Astrocyte (in vitro differentiated cells and primary cell): ENCODE measurements at places on chromosomes 12 and 14.

- peak; percentile 78 for DNase-seq
Measured at GRCh38 chr14:75295061-75295461, 16.4 kb downstream of the FOS start.

DNA sequence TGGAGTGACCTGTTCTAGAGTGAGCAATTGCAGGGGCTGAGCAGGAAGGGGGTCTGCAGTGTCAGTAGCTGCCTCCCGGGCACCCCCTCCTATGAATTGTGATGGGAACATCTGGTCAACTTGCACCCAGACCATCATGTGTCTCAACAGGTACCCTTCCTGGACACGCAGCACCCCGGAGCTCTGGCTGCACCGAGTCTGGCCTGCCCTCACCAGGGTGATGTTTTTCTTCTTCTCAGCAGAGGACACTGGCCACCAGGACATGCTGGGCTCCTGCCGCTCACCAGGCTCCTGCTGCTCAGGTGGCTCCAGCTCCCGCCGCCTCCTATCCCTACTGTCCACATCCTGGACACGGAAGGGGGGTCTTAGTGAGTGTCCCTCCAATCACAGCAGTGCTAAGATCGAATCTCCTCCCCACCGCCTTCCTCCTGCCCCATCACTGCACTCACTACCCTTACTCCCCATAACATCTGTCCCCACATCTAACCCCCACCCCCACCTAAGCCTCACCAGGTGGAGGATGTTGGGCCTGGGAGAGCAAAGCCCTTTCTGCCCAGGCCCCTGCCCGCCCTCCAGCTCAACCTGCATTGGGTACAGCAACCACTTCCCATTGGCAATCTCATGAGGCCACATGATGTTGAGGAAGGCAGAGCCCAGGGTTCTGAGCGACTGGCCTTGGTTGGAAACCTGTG, 14.9 kb downstream of the ITGA7 start:
- no peak for DNase-seq

GRCh38 chr12:120470150-120470784, 719 bp upstream of the SRSF9 start:
- DNase-seq = no peak

DNA sequence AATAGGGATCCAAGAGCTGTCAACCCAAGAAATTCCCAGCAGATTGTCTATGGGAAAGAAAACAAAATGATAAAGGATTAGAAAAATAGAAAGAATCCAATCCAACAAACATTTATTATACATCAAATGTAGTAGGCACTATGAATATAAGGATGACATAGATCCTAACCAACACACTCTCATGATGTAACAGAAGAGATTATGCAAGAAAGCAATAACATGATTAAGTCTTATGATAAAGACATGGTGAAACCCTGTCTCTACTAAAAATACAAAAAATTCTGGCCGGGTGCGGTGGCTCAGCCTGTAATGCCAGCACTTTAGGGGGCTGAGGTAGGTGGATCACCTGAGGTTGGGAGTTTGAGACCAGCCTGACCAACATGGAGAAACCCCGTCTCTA, 2.7 kb downstream of the MED6 start:
- DNase-seq = no peak

DNA sequence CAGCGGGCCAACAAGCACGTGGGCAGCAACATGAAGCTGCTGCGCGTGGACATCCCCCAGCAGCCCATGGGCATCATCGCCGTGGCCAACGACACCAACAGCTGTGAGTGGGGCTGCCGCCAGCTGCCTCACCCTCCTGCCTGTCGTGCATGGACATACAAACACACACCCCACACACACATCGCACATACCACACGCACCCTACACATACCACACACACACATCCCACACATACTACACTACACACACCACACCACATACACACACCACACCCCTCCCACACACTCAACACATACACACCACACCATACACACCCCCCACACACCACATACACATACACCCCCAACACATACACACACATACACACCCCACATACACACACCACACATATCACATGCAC, 25.2 kb upstream of the NXPH4 start:
- DNase-seq = peak; percentile 28

DNA sequence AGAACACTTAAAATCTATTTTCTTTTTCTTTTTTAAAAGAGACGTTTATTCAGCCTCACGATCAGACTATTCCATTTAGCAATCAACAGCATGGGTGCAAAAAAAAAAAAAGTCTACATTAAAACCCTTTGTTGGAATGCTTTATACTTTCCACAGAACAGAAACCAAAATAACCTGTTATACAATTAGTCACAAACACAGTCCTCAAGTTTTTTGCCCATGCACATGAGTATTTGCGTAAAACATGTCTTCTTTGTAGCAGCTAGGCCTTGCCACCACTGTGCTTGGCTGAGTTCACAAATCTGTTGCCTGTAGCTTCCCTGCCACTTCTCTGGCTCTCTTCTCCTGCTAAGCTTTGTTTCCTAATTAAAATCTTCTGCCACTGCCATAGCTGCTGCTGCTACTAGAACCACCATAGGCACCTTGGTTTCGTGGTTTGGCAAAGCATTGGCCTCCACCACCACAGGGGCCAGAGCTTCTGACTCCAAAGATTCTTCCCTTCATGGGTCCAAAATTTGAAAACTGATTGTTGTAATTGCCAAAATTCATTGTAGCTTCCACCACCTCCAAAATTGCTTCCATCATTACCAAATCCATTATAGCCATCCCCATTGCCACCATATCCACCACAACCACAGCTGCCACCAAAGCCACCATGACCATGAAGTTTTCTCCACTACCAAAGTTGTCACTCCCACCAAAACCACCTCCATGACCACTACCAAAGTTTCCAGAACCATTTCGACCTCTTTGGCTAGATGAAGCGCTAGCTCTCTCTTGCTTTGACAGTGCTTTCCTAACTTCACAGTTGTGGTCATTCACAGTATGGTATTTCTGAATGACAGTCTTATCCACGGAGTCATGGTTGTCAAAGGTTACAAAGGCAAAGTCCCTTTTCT, 38.1 kb downstream of the KLRG1 start:
- no peak for DNase-seq

GRCh38 chr14:58297412-58297761, 968 bp upstream of the ARID4A start:
- DNase-seq = peak; percentile 35
